NB4 (cell line): ENCODE measurements at places on chromosomes 11 and 22.
A peak's percentile ranks its signal among the peaks of the same experiment; 100 is the strongest.

GRCh38 chr11:7927635-7928034, 3.4 kb downstream of the OR10A6 start:
- peak; percentile 42 for DNase-seq

DNA sequence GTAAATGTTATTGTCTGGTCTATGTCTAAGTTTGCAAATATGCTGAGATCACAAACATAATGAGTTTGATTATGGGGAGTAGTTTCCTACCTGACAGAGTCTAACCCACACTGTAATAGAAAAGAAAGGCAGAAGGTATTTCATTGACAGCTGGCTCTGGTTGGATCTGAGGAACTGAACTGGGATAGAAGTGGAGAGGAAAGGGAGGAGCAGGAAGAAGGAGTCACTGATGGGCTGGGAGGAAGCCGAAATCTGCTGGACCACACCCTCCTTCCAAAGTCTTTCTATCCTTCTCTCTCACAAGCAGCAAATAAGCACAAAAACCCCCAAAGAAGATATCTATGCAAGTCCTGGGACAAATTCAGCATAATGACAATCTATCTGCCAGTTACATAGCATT, 11.7 kb downstream of the BLID start:
- no peak for DNase-seq

GRCh38 chr11:130868086-130868710, 48.1 kb downstream of the SNX19 start:
- no peak for DNase-seq

DNA sequence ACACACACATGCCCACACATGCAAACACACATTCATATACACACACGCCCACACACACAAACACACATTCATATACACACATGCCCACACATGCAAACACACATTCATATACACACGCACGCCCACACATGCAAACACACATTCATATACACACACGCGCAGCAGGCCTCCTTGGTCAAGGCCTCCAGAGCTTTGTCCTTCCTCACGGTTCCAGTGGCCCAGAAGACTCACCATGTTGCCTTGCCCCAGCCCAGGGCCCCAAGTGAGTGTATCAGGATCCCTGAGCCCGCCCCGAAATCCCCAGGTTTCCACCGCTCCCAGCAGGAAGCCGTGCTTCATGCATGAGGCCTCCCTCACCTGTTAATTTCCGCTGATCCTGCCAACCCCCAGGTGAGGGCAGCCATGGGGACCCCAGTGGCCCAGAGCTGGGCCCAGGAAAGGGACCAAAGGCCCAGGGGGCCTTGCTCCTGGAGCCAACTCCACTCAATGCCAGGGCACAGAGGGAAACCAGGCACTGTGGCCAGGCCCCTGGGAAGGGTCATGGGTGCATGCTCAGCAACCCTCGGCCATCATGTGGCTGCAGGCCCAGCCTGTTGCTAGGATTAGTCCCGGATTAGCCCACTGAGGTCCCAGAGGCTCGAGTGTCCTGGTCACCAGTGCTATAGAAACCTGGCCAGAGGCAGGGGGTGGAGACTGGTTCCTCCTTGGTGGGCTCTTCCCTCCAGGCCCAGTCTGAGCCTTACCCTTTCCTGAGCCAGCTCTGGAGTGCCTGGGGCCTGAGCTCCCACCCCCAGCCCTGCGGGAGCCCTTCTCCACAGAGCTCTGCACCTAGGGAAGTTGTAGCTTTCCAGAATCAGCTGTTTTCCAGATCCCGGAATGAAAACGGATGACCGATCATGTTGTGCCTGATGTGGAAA, 34.4 kb downstream of the IGF2 start:
- no peak for DNase-seq

DNA sequence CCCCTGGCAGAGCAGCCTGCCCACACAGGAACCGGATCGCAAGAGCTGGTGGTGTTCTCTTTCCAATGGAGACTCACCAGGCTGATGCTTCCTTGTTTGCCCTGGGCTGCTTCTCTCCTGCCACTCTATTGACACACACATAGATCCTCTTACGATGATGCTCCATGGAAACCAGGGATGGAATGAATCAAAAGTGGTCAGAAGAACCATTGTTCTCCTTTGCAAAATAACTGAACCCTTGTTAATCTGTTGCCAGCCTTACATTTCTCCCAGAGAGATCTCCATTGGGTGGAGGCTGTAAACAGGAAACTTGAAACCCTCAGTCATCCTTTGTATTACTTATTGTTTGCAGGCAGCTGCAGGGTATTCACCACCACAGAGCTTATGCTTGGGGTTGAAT, 24.6 kb upstream of the LDLRAD3 start:
- no peak for DNase-seq

DNA sequence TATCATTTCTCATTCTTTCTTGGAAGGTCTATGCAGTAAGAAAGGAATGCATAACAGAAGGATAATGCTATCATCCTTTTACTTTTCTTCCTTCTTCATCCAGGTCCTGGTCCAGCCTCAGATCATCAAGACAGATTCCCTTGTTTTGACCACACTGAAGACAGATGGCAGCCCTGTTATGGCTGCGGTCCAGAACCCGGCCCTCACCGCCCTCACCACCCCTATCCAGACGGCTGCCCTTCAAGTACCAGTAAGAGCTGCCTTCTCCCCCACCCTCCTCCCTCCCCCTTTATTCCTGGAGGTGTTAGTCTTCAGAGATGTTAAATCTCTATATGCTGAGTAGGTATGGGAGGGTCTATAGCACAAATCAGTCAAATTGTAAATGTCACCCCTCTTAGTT, 37.9 kb downstream of the SREBF2 start:
- DNase-seq = no peak

DNA sequence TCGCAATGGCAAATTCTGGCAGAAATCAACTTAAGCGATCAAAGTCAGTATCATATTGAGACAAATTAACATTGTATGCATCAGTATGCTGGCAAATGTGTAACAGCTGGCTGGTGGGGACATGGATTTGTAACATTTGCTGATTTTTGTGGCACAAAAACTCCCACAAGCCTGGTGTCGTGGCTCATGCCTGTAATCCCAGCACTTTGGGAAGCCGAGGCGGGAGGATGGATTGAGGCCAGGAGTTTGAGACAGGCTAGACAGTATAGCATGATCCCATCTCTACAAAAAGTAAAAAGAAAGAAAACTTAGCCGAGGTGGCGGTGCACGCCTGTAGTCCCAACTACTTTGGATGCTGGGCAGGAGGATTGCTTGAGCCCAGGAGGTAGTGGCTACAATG, 17.6 kb upstream of the HDHD5 start:
- no peak for DNase-seq

GRCh38 chr22:48636746-48637145, 1190.9 kb downstream of the BRD1 start:
- no peak for DNase-seq

- no peak for DNase-seq
Measured at GRCh38 chr11:11738370-11738769, 103.4 kb upstream of the USP47 start.

DNA sequence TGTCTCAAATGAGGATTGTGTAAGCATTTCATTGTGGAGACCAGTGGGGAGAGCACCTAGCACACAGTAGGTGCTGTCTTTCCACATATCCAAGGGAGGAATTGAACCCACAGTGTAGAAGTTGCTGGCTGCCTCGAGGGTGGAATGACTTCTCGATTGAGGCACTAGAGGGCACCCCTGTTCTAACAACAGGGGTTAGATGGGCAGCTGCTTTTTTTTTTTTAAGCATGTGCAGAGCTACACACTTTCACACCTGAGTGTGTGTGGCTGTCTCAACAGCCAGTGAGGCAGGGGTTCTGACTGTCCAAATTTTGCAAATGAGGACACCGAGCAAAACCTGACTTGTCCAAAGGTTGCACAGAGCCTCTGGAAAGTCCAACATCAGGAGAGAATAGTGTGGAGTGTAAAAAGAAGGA, 118.2 kb upstream of the CRYBB3 start:
- DNase-seq = peak; percentile 43

DNA sequence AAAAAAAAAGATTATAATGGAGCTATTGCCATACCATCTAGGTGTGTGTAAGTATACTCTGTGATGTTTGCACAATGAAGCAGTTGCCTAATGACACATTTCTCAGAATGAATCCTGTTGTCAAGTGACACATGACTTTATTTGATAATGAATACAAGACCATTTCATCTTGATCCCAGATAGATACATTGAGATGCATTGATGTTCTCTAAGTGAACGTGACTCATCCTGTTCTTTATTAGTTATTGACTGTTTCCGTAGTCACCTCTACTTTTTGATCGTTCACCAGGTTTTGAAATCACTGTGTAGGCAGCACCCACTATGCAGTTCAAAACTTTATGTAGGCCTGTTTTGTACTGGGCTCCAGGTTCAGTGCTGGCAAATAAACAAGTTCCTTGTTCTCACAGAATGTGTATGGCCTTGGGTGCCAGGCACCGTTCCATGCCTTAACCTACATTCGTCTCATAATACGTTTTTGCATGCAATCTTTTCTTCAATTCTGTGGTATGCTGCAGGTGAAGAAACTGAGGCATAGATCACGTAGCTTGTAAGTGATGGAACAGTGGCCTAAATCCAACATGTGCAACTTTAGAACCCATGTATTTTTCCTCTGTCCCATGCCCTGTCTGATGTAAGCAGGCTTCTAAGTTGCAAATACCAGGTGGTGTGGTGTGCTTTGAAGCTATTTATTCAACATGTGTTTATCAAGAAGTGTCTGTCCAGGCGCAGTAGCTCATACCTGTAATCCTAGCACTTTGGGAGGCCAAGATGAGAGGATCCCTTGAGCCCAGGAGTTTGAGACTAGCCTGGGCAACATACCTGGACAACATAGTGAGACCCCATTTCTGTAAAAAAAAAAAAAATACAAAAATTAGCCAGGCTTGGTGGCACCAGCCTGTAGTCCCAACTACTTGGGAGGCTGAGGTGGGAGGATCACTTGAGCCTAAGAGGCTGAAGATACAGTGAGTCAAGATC, 10.4 kb downstream of the SREBF2 start:
- no peak for DNase-seq

- peak; percentile 61 for DNase-seq
Measured at GRCh38 chr11:117097389-117098268, 599 bp downstream of the SIK3 start.

DNA sequence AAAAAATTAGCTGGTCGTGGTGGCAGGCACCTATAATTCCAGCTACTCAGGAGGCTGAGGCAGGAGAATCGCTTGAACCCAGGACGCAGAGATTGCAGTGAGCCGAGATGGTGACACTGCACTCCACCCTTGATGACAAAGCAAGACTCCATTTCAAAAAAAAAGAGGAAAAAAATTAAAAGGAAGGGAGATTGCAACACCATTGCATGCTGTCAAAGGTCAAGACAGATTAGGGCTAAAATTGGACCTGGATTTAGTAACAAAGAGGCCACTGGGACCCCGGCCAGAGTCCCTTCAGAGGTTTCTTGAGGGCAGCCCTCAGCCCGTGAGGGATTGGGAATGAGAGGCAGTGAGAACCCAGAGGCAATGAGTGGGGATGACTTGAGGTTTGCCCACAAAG, 8.2 kb upstream of the MAFF start:
- peak; percentile 71 for DNase-seq

DNA sequence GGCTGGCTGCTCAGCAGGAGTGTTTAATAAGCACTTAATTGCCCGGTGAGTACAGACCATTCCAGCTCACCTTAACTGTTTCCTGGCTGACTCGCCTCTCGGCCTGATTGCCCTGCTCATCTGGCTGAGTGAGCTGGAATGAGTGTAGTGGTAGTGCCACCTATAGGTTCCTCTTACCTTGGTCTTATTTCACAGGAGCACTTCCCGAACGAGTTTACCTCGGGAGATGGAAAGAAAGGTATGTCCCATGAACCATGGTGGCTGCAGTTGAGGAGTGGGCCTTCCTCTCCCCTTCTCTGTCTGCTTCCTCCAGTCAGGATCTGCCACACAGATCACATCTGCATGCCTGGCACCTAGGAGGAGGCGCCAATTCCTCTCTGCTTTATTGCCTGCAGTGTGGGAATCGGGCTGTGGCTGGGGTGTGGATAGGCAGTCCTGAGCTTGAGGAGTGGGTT, 26.7 kb downstream of the UPB1 start:
- DNase-seq = peak; percentile 76

DNA sequence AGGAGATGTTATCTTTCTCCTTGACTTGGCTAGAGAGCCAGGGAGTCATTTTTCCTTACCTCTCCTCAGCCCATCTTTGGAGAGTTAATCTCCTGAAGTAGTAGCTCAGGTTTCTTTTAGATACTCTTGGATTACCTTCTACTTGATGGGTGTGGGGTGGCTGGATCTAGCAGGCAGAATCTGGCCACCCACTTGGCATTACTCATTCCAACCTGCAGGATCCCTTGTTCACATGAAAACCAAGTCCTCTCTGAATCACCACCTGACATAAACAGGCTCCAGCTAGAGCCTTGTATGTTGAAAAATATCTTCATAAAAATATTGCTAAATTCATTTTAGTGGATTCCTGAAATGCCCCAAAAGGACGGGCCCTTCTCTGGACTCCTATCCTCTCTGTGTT, 250.6 kb upstream of the PLET1 start:
- DNase-seq = no peak

DNA sequence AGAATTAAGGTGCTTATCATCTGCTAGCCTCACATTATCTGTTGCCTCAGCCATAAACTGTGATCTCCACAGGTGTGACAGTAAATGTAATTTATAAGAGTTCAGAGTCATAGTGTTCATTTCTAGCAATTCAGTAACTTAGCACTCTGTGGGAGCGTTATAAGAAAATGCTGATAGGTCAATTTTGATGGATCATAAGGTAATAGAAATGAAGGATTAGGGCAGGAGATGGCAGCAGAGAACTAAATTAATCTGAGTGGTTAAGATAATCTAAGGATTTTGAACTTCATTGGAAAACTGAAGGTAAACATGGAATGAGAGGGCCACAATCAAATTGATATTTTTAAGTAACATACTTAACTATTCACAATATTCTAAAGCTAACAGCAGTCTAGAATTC, 26.5 kb upstream of the SLC22A9 start:
- no peak for DNase-seq

- DNase-seq = peak; percentile 88
Measured at GRCh38 chr11:13674799-13675509, 6.5 kb downstream of the FAR1 start.

GRCh38 chr11:8746331-8746974, 63.9 kb downstream of the RPL27A start:
- no peak for DNase-seq

DNA sequence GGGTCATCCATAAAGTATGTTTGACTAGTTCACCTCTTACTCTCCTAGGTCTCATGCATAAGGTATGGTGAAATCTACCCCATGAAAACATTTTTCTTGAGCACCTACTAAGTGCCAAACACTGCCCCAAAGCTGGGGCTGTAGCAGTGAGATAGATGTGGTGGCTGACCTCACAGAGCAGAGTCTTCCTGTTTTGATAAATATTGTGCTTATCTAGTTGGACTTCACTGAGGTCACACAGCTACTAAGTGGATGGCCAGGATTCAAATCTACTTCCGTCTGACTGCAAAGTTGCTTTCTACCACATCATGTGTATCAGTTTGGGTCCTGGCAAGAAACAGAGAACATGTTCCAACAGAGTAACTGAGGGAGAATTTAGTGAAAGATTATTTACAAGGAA, 6.4 kb upstream of the HTATIP2 start:
- no peak for DNase-seq

- DNase-seq = no peak
Measured at GRCh38 chr11:76228071-76228874, 22.0 kb upstream of the WNT11 start.
